Activated CD4-positive, alpha-beta T cell treated with anti-CD3 and anti-CD28 coated beads for 24 hours (primary cell): ENCODE measurements at places on chromosomes 12 and 14.

- DNase-seq: no peak
Measured at GRCh38 chr14:52248057-52248456, 19.4 kb upstream of the PTGDR start.

GRCh38 chr14:92605274-92605940 is 91.8 kb downstream of the RIN3 start:
- DNase-seq: no peak

- peak; percentile 55 for DNase-seq
Measured at GRCh38 chr14:20631023-20631879, 10.2 kb downstream of the OR6S1 start.

GRCh38 chr12:66516561-66516960 is 162.3 kb downstream of the GRIP1 start:
- no peak for DNase-seq

DNA sequence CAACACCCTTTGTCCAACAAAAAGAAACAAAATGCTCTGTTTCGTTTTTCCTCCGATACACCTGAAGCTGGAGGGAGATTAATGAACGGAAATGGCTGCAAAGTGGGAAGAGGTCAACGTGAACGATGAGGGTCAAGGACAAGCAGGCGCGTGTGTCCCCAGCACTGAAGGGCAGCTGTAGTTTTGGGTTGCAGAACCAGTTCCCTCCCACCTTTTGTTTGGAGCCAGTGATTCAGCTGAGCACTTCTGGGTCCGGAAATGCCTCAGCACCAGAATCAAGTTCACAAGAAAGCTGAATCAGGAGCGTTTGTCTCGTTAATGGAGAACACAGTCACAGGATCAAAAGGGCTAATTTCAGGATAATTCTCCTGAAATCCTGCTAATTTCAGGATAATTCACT is 51.1 kb upstream of the PWP1 start:
- DNase-seq: no peak

DNA sequence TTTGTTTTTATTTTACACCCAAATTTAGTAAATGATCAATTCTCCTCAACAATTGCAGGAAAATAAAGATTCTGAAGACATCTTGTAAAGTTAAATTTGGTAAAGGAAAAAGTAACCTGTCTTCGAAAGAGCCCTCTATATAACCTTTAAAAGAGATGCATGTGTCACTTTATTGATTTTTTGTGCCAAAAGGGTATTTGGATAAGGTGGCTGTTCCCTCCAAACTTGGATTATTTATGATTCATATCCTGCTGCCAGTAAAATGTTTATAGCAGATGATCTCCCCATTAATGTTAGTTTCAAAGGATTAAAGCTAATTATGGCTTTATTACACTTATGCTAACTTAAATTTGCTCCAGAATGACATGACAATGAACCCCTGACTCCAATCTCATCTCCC is 98.8 kb downstream of the DUSP6 start:
- DNase-seq: no peak

DNA sequence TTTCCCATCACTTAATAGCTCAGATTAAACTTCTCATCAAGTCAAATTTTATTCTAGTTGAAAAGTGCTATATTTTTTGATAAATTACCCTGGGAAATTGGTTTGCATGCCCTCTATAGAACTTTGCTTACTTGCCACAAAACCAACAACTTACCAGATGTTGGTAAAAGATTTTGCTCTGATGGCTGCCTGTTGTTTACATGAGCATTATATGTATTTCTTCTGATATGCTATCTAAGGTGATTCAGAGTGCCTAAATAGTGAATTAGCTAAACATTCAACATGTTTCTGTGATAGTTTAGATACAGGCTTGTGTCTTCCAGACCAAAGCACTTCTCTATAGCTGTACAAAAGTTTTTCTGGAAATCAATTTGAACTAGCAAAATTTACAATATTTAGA is 51.0 kb downstream of the PPM1A start:
- no peak for DNase-seq

GRCh38 chr12:95229636-95230035 is 12.0 kb downstream of the VEZT start:
- no peak for DNase-seq

- no peak for DNase-seq
Measured at GRCh38 chr14:93720076-93720815, 68.0 kb downstream of the PRIMA1 start.

- DNase-seq: no peak
Measured at GRCh38 chr12:47547077-47547476, 158.8 kb downstream of the RPAP3 start.

DNA sequence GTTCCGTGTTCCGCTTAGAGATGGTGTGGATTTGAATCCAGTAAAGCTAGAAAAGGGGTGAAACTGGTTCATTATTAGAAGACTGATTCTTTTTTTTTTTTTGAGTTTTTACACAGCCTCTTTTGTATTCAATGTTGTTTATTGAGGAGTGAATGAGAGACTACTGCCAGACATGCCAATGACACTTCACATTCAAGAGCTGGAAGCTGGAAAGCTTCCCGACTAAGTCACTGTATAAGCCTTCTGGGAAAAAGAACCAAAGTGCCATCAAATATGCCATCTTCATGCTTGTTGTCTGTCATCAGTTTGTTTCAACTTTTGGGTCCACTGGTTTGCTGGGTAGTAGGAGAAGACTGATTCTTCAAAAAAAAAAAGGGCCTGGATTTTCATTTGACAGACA is 164.8 kb downstream of the ATP23 start:
- DNase-seq: no peak

- DNase-seq: no peak
Measured at GRCh38 chr12:101564912-101565311, 29.9 kb upstream of the MYBPC1 start.

- no peak for DNase-seq
Measured at GRCh38 chr12:57000393-57000792, 6.0 kb downstream of the ZBTB39 start.

DNA sequence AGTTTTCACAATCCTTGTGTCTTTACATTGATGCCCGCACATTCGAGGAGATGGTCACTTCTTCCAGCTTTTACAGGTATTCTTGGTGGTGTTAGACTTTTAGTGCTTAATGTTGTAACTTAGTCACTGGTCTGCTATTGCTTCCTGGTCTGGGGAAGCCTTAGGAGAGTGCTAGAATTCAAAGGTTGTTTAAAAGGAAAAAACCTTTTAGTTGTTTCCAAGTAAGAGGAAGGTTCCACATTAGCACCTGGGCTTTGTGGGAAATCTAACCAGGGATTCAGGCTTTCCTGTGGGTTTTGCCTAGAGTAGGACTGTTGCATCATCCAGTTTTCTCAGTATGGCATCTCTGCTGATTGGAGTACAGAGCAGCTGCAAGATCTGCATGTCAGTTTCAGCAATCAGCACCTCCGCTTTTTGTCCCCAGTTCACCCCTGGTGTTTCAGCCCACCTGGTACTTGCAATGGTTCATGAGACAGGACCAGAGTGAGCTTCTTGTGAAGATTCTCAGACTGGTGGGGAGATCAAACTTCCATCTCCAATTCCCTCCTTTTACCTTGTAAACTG is 44.0 kb upstream of the PLBD1 start:
- no peak for DNase-seq

GRCh38 chr12:56258820-56259183 is 618 bp upstream of the ANKRD52 start:
- DNase-seq: no peak

GRCh38 chr14:56694609-56695008 is 115.0 kb downstream of the TMEM260 start:
- DNase-seq: no peak

- DNase-seq: no peak
Measured at GRCh38 chr12:120121343-120121742, 4.8 kb upstream of the RAB35 start.

GRCh38 chr14:20409226-20409625 is 4.1 kb downstream of the TEP1 start:
- no peak for DNase-seq

DNA sequence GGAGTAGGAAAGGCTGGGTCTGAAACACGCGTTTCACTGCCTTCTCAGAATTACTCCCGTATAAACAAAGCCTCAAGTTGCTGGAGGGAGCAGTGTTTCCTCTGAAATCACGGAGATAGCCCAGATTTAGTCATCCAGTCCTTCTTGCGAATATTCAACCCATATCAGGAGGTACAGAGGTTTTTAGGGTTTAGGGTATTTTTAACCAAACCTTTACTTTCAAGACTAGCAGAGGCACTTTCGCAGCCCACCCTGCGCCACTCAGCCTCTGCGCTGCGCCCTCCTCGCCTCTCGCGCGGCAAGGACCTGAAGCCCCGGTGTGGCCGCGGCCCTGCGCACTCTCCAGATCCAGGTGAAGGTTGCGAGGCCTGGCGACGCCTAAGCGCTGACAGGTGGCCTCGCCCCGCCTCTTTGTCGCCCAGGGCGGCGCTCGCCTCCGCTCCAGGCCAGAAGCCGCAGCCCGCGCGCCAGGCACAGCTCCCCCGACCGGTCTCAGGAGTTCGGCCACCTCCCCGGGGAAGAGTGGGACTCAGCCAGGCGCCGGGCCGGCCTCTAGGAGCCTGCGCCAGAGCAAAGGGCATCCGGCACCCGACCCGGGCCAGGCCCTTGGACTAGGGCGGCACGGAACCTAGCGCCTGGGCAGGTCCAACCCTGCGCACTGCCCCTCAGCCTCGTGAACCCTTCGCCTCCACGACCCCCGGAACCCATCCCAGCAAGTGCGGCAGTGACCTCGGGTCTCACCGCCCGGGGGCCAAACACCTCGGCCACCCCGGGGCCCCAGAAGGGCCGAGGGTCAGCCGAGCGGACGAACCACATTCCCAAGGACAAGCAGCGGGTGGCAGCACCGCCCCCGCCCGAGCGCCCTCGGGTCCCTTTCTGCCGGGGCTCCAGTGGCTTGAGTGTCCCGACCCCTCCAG is 1.8 kb upstream of the SAMD4A start:
- no peak for DNase-seq

DNA sequence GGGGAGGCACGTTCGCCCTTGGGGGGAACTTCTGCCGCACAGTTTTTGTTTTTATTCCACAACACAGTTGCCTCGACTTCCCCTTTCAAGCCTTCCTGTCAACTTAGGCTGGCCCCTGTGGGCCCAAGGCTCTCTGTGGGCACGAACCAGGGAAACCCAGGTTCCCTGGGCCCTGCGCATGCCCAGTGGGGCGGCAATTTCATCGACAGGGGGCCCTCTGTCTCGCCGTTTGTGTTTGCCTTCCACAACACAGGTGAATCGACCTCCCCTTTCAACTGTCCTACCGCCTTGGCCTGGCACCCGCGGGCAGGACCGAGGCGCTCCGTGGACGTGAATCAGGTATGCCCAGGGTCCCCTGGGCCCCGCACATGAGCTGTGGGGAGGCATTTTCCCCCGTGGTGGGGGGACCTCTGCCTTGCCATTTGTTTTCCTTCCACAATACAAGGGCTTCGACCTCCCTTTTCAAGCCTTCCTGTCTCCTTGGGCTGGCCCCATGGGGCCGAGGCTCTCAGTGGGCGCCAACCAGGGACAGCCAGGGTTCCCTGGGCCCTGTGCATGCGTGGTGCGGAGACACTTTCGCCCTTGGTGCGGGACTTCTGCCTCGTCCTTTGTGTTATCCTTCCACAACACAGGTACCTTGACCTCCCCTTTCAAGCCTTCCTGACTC is 354.0 kb downstream of the ALG10 start:
- DNase-seq: no peak

DNA sequence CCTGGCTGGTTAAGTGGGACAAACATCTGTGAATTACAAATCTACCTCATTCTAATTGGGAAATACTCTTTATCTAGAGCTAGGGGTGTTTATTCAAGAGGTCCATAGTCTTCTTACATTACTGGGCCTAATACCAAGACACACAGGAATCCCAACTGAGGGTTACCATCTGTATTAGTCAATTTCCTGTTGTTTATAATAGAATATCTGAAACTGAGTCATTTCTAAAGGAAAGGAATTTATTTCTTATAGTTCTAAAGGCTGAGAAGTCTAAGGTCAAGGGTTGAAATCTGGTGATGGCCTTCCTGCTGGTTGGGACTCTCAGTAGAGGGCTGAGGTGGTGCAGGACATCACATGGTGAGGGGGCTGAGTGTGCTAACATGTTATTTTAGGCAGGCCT is 36.0 kb downstream of the RTRAF start:
- no peak for DNase-seq

DNA sequence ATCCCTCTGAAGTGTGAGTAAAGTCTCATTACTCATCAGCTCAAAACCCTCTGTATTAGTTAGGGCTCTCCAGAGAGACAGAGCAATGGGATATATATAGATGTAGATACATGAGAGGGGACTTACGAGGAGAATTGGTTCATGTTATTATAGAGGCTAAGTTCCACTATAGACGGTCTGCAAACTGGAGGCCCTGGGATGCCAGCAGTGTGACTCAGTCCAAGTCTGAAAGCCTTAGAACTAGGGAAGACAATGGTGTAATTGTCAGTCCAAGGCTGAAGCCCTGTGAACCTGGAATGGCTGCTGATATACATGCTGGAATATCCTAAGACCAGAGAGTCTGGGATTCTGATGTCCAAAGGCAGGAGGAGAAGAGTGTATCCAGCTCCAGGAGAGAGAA is 57.3 kb upstream of the CEP83 start:
- DNase-seq: no peak

DNA sequence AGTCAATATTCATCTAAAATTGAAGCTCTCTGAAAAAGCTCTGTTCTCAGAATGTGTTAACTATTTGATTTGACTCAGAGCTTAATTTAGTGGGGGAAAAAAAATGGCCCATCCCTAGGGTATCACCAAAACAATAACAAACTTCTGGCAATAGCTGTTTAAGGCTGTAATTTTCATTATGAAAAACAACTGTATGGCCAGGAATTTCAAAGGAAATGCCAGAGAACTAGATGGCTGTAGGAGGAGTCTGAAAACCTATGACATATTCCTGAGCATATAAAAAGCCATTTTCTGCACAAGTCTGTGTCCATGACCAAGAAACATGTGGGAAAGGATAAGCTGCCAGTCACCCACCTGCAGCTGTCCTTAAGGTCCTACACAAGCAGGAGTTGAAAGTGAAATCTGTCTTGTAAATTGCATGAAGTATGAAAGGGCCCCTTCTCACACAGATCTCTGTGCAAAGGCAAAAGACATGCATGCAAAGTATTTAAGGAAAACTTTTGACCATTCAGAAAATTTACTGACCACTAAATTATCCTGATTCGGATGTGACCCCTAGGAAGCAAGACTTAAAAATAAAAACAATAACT is 299.1 kb downstream of the BTG1 start:
- DNase-seq: no peak

GRCh38 chr14:75186953-75187352 is 10.5 kb upstream of the TMED10 start:
- DNase-seq: no peak

GRCh38 chr14:26163761-26164160 is 434.1 kb downstream of the NOVA1 start:
- no peak for DNase-seq

DNA sequence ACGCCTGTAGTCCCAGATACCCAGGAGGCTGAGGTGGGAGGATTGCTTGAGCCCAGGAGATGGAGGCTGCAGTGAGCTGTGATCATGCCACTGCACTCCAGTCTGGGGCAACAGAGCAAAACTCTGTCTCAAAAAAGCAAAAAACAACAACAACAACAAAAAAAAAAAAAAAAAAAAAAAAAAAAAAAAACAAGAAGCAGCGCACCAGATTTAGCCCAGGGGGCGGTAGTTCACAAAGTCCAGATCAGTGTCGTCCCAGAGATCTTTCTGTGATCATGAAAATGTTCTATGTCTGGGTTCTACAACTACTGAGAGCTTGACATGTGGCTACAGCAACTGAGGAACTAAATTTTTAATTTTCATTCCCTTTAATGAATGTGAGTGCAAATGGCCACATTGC is 27.4 kb downstream of the OAS2 start:
- no peak for DNase-seq
